ENCODE measurements at places on chromosomes 4 and X.
A peak's percentile ranks its signal among the peaks of the same experiment; 100 is the strongest.

DNA sequence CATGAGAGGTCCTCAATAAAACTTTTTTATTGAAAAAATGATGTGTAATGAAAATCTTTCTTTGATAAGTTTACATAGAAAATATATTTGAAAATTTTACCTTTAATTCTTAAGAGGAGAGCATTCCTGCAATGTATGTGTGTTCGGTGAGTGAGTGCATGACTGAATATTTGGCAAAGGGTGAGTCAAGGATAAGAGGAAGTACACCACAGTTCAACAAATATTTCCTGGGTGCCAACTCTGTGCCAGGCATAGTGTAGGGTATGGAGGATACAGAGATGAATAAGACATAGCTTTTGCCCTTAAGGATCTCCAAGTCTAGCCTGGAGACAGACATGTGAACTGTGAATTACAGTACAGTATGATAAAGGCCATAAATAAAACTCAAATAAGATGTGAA lies 84.7 kb upstream of the GPR101 start:
- no peak for DNase-seq

GRCh38 chrX:2549876-2550275 lies 49.1 kb upstream of the DHRSX start:
- no peak for DNase-seq

- DNase-seq = no peak
Observed at GRCh38 chr4:168265327-168265726, 53.2 kb downstream of the DDX60 start.

- DNase-seq = no peak
Observed at GRCh38 chrX:77977095-77977494, 7.7 kb upstream of the PGAM4 start.

DNA sequence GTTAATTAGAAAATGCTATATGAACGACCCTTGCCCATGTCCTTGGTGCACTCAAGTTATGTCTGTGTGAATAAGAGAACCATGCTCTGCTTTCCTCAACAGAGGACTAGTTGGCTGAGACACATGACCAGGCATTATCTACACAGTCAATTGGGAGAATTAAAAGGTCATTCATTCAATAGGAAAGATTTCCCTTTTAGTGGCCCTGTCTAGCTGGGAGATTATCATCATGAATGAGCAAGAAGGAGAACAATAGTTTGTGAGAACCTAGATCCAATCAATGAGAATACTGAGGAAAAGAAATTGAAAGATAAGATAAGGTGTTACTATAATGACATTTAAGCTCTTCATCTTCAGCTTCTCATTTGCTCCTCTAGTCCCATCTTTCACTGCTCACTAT lies 1033.4 kb upstream of the LCORL start:
- no peak for DNase-seq

DNA sequence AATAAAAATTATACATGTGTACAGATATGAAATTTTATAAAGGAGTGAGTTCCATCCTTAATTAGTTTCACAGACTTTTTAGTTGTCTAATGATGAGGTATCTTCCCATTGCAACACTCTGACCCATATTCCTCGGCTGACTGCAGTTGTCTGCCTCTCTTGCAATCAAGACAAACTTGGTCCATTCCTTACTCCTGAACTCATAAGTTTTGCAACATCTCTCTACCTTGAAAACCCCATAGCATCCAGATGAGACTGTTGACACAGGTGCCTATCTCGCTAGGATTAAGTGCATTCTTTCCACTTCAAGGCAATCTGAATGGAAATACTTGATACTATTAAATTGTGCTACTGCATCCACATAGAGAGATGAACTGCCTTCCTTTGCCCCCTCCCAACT lies 2.3 kb downstream of the XKRX start:
- DNase-seq = peak; percentile 18

Measured in IMR-90 (cell line).